ENCODE measurements at places on chromosomes 4 and X. TPM values are rescaled to one million over a fixed set of nuclear protein-coding genes. Genes with fewer than 3 reads are reported as not detected.

PNMA5 gene
- not detected for total RNA-seq

HTR2C gene
- not detected for total RNA-seq

ARHGAP36 gene
- 10.0 TPM for total RNA-seq

GSX2 gene
- total RNA-seq = not detected

GRCh38 chrX:16814597-16814996 lies 28.3 kb downstream of the TXLNG start:
- no peak for DNase-seq

DNA sequence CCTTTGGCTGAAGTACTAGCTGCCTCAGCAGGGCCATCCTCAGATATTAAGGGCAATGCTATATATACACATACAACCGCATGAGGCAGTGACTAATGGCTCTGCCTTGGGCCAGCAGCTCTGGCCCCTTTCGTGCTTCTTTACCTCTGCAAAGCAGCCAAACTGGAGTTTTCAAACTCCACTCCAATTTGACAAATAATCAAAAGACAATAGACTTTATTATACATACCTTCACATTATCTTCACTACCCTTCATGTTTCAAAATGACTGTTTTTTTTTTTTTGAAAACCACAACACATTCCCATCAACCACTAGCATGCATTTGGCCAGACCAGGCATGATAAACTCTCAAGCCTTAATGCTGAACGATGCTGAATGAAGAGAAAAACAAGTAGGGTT lies 187.7 kb downstream of the ENOX2 start:
- no peak for DNase-seq

DNA sequence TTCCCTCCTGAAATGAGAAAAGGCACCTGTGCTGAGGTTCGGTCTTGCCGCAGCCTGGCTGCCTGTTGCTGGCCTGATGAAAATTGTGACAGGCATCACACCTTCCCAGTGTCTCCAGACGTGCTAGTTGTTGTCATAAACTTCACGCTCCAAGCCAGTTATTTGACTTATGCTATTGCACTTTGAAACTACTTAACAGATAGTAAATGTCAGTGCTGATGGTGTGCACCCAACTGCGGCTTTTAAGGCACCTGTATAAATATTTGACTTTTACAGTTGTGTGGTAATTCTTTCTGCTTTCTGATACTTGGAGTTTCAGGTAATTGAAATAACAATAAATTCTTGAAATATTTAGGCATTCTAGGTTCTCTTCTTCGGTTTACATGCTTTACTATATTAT lies 1.8 kb downstream of the WWC2 start:
- DNase-seq = no peak

DNA sequence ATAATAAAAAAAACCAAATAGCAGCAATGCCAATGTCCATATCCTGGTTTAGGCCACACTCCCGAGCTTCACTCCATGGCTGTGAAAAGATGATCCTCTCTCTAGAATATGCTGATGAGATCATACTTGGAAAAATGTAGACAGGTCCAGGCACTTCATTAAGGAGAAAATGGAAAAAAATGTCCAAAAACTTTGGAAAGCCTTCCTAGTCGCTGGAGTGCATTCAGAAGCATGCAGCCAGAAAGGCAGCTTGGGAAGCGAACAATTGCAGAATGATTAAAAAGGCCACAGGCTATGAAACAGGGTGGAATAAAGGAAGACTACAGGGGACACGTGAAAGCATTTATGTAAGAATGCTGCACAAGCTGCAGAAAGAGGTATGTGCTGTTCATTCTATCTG lies 165.6 kb upstream of the HCCS start:
- DNase-seq = peak; percentile 23
